ENCODE measurements at places on chromosomes 7 and 10.

DNA sequence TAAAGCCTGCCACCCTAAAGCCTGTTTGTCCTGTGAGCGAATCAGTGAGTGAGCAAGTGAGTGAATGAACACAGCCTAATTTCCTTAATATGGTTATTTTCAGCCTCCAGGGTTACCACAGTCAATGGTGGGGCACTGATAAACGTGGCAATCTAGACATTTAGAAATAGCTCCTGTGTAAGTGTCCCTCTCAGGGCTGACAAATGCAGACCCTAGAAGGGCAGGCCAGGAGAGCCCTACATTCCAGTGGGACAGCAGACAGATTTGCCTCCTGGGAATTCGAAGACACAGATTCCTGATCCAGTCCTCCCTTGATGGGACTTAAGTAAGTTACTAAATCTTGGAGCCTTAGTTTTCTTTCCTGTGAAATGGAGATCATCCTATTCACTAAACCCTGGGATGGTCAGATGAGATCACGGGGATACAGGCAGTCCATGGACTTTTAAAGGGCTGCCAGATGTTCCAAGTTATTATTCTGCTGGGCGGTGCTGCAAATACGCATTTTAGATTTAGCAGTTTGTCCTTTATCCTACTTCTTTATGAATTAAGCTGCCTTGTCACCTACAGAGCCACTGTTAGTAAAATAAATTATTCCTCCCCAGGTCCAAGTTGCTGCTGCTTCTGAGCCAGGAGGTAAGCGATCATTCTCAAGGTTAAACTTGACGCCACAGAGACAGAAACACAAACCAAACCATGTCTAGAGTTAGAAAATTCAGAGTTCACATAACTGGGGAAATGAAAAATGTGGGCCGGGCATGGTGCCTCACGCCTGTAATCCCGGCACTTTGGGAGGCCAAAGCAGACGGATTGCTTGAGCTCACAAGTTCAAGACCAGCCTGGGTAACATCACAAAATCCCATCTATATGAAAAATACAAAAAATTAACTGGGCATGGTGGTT lies 54.8 kb upstream of the TM9SF3 start:
- DNase-seq: no peak

DNA sequence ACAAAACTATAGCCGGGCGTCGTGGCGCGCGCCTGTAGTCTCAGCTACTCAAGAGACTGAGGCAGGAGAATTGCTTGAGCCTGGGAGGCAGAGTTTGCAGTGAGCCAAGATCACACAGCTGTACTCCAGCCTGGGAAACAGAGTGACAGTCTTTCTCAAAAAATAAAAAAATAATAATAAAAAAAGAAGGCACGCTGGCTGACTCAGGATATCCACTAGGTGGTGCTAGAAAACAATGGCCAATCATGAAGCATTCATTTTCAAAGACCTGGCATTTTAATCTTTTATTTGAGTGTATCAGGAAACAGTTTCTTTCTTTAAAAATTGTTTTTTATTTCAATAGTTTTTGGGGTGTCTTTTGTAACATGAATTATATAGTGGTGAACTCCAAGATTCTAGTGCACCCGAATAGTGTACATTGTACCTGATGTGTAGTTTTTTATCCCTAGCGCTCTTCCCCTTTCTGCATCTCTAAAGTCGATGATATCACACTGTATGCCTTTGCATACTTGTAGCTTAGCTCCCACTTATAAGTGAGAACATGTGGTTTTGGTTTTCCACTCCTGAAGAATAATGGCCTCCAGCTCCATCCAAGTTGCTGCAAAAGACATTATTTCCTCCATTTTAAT lies 88.6 kb downstream of the LYZL1 start:
- DNase-seq: no peak

- DNase-seq: peak; percentile 67
Measured at GRCh38 chr10:133336577-133337369, at the start of gene CALY. CALY (minus strand) TSS chr10:133336896; CDS start chr10:133328989, 7,907 bp downstream.

- DNase-seq: no peak
Measured at GRCh38 chr10:33211106-33211878, 123.2 kb downstream of the NRP1 start.

- no peak for DNase-seq
Measured at GRCh38 chr7:101287032-101287431, 34.6 kb downstream of the IFT22 start.

DNA sequence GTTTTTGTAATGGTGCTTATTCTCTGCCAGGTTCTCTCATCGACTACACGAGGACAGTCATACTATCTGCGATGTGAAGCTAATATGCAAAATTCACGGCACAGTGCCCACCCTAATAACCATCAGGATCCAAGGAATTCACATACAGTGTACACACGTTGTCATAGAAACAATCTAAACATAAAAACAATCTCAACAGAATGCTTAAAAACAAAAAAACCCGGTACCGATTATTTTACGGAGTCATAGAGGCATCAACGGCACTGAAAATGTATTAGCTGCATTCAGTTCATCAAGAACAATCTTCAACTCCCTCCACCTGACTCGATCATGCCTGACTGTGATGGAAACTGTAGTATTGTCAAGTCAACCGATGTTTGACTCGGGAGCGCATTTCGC lies 628 bp downstream of the MRPS33 start:
- no peak for DNase-seq

- no peak for DNase-seq
Measured at GRCh38 chr7:925601-926000, 28.9 kb downstream of the ADAP1 start.

DNA sequence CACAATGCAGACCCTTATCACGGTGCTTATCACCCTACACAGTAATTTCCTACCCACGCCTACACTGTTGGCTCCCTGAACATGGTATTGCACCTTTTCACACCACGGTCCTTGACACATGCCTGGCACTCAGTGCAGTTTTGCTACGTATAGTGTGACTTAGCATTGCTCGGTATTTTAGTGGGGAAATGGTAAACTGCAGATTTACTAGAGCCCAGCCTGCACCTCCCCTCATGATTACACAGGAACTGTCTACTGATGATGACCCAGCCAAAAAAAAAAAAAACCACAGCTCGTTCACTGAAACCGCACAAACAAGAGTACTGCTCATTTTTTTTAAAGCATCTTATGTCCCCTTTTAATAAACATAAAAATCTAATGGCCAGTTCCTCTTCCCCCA lies 124.2 kb upstream of the ZNF746 start:
- DNase-seq: no peak

GRCh38 chr10:128873411-128874054 lies 593.5 kb upstream of the MGMT start:
- no peak for DNase-seq

DNA sequence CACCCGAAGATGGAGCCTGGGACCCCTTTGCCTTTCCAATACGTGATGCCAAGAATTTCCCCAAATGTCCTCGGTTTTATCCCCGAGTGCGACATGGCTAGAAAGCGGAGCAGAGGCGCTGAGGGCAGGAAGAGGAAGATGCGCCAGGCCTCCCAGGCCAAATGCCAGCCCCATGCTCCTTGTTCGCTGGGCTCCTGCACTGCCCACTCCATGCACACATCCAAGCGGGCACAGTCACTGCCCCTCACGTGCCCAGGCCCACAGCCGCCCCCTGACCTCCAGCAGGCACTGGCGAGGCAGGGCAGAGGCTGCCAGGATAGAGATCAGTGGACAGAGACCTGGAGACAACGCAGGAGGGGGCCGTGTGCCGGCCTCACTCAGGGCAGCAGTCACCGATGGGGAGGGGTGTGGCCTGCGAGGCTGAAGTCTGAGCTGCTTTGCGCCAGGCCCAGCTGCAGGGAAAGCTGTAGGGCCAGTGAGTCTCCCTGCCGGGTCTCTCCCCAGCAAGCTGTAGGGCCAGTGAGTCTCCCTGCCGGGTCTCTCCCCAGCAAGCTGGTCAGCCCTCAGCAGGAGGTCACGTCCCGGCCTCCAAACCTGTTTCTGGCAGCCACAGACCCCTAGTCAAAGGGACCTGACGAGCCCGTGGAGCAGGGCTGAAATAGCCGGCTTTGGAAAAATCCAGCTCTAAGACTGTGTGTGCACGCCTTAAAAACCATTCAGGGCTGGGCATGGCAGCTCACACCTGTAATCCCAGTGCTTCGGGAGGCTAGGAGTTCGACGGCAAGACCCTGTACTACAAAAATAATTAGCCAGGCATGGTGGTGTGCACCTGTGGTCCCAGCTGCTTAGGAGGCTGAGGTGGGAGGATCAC lies 100.6 kb upstream of the DIP2C start:
- DNase-seq: no peak

DNA sequence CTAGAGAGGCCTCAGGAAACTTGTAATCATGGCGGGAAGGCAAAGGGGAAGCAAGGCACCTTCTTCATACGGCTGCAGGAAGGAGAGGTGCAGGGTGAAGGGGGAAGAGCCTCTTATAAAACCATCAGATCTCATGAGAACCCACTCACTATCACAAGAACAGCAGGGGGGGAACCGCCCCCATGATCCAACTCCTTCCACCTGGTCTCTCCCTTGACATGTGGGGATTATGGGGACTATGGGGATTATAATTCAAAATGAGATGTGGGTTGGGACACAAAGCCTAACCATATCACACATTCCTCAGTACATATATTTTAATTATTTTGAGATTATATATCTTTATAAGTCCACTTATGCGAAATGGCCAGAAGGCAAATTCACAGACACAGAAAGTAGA lies 8.9 kb downstream of the HK1 start:
- DNase-seq: no peak

GRCh38 chr10:30591249-30591670 lies 38.3 kb downstream of the LYZL2 start:
- DNase-seq: peak; percentile 15

DNA sequence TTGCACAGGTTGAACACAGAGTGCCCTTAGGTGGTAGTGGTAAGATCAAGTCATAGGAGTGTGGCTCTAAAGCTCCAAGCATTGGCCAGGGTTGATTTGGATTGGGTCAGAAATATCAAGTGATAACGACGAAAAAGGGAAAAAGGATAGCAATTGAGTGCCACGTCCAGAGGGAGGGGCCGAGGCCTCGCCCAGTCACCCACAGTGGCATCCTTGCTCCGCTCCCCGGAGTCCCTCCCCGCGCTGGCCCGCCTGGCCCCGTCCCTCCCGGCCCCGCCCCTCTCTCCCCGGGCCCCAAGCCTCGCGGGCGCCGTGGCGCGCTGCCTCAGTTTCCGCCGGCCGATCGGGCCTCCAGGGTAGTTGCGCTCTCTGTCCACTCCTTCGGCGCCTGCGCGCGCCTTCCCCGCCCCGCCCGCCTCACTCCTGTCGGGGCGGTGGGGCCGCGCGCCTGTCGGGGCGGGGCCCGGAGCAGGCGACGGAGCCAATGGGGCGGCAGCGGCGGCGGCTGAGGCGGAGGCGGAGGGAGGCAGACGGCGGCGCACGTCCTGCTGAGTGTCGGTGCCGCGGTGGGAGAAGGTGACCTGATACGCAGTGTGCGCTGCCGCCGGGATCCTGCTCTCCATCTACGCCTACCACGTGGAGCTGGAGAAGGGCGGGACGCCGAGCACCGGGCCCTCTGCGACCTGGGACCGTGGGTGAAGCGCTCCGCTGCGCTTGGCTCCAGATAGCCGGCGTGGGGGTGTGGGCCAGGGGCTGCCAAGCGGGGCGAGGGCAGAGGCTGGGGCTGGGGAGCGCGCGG lies 209.1 kb upstream of the ZNF722 start:
- DNase-seq: no peak

DNA sequence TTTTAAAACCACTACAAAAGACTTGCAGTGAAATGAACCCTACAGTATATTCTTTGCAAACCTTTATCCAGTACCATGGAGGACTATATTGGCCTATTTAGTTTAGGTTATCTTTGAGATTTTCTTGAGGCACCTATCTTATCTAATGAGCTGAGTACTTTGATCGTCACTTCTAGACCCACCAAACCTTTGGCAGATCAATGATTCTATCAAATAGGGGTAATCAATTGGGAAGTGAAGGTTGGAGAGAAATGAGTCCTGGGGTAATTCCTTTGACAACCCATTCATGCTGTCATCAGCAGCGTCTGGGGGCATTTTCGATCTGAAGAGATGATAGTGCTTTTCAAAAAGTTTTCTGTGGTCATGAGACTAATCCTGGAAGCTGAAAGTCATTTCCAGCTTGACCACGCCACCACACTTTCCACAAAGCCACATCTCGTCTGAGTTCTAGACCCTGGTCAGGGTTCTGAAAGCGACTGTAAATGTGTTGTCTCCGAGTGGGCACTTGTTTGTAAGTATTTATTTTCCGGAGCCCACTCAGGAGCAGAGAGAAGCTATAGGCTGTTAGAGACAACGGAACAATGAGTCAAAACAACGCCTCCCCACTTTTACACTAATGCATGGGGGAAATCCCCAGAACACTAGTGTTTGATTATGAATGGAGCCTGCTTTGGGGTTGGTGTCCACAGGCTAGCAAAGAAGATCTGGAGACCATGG lies 4.8 kb downstream of the EGR2 start:
- peak; percentile 36 for DNase-seq

GRCh38 chr7:151872531-151873401 lies 4.1 kb downstream of the PRKAG2 start:
- no peak for DNase-seq

- no peak for DNase-seq
Measured at GRCh38 chr10:24806262-24806661, 82.6 kb upstream of the ARHGAP21 start.

DNA sequence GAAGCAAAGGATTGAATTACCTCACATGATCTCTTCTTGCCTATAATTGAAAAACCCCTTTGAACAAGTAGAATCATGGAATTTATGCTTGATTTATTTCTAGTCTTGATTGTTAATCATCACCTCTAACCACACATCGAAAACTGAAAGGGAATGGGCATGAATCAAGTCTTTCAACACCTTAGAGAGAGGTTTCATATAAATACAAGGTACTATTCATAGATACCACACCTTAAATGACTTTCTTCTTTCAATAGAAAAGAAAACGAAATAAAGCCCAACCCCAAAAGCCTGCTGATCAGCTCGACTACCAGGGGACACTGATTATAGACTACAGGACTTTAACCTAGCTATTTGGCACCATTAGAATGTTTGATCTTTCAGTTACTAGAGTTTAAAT lies 128.6 kb upstream of the PTPRZ1 start:
- no peak for DNase-seq

- no peak for DNase-seq
Measured at GRCh38 chr7:117086788-117087187, 133.5 kb downstream of the ST7 start.

DNA sequence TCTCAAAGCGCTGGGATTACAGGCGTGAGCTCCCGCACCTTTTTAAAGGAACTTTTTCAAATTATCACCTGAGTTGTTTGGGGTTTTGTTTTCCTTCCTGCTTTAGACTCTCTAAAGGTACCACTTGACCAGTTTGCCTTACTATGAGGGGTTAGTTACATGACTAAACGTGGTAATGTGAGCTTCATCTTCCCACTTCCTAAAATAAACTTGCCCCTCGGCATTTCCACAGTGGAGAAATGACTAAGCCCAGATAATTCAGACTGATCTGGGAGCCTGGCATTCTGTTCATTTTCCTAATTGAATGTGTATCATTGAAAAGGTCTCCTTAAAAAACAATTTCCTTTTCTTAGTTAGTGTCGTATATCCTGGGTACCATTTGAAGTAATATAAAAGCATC lies 163.4 kb downstream of the PLXDC2 start:
- DNase-seq: no peak
